ENCODE measurements at places on chromosomes 11 and 22.

GRCh38 chr11:30089921-30090320 is 73.1 kb upstream of the KCNA4 start:
- no peak for DNase-seq

- DNase-seq: no peak
Observed at GRCh38 chr22:22700631-22701030, 56.2 kb downstream of the GGTLC2 start.

- DNase-seq: no peak
Observed at GRCh38 chr11:57301711-57302423, 22.9 kb downstream of the TNKS1BP1 start.

- DNase-seq: peak; percentile 93
Observed at GRCh38 chr11:126083829-126084607, 21.4 kb upstream of the CDON start.

DNA sequence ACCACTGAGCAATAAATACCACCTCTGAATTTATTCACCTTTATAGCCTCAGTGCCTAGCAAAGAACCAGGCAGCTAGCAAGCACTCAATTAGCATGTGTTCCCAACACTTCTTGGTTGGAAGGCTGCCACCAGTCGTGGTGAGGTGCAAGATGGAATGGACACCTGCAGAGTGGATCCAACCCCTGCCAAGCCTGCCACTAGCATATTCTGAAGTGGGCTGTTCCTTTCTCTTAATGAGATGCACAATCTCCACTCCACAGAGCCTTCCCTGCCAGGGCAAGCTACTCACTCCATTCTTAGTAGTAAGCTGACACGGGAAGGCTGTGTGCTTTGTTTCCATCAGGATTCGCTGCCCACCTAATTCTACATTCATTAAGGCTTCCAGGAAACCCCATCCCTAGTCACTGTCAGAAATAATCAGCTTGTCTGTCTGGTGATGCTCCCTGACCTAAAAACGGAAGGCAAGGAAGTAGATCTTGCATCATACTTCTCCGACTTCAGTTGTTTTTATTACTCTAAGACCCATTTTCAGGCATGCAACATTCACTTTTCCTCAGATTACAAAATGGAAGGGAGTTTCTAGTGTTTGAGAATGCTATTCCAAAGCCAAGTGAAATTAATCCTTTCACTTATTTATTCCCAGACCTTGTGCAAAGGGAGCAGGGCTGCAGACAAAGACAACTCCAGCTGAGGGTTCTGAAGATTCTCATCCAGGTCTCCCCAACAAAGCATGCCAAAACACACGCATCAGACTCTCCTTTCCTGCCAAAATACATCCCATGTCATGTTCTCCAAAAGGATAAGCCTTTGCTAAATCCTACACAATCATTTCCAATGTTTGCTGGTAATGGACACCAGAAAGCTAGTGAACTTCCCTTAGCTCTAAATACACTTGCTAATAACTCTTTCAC is 128.0 kb downstream of the TENM4 start:
- no peak for DNase-seq

DNA sequence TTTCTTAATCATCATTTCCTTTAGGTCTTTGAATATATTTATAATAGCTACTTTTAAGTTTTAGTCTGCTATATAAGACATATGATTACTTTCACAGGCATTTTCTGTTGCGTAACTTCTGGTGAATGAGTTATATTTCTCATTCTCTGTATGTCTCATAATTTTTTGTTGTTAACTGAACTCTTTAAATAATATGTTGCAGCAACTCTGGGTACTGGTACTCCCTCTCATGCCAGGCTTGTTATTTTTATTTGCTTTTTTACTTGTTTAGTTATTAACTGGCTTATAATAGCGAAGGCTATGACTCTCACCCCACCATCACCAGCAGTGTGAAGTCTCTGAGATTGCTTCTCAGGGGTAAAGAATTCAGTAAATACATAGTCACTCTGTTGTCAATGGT is 524.2 kb upstream of the CHORDC1 start:
- no peak for DNase-seq

GRCh38 chr11:8983552-8983951 is 19.3 kb upstream of the TMEM9B start:
- no peak for DNase-seq

GRCh38 chr11:111441443-111441842 is 62.4 kb upstream of the POU2AF1 start:
- no peak for DNase-seq

DNA sequence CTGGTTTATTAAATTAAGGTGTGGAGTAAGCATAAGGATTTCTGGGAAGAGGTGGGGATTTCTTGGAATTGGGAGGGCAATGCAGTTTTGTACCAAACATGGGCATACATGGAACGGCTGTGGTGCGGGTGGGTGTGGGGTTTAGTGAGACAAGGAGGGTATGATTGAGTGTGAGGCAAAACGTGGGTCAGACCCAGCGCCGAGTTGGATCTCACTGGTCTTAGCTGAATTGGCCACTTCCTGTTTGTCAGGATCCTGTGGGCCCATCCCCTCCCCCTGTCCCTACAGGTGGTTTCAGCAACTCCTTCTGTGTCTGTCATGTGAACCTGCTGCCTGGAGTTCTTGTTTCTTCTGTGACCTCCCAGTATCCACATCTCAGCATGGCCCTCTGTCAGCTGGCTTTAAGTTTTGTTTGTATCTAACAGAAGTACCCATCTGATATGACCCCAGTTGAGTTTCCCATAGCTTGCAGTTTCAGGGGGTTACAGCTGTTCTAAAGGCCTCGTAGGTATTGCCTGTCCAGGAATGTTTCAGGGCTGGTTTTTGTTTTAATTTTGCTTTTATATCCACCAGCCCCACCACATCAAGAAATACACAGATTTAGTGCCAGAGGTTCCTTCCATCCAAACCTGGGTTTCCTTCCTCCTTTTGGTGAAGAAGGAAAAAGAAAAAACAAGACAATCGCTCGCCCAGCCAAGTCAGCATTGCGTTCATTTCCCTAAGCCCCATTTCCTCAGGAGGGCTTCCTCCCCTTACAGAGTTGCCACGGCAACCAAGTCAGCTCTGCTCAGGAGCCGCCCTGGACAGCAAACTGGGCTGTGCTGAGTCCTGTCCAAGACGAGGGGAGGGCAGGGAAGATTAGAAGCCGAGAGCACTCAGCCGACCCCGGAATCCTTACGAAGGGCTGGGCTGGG is 6.0 kb downstream of the APOL1 start:
- no peak for DNase-seq

All from Jurkat, Clone E6-1 (cell line).